ENCODE measurements at places on chromosomes 6 and 20.

- DNase-seq, result no peak
Observed at GRCh38 chr6:11409371-11409770, 128.2 kb upstream of the TMEM170B start.

DNA sequence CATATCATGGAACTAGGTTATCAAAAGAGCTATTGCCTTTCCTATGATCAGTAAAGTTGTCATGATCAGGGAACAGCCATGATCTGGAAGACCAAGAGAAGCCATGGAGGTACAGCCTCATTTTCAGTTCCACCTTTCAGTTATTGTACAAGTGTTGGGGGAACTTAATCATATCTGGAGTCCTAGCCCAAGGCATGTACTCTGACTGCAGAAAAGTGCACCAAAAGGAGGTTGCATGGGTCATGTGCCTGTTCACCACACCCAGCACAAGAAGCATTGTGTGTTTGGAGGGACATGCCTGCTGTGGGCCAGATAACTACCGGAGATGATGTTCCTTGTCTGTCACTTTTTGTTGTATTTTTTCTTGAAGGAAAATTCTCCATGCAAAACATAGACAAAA, 185.8 kb upstream of the MAN1A1 start:
- DNase-seq, result no peak

DNA sequence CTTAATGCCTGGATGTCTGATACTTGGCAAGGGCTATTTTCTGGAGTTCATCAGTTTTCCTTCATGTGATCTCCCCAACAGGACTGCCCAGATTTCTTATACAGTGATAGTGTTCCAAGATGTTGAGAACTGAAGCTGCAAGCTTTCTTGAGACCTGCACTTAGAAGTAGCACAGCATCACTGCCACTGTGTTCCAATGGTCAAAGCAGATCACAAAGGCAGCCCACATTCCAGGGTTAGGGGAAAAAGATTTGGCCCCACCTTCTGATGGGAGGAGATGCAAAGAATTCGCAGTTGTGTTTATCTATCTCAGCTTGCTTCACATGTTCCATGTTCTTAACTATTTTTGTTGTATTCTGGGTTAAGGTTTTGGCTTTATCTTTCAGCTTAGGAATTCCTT, 78.2 kb downstream of the GPX5 start:
- no peak for DNase-seq

GRCh38 chr20:42598581-42598980, 591.1 kb downstream of the PTPRT start:
- DNase-seq, result no peak

DNA sequence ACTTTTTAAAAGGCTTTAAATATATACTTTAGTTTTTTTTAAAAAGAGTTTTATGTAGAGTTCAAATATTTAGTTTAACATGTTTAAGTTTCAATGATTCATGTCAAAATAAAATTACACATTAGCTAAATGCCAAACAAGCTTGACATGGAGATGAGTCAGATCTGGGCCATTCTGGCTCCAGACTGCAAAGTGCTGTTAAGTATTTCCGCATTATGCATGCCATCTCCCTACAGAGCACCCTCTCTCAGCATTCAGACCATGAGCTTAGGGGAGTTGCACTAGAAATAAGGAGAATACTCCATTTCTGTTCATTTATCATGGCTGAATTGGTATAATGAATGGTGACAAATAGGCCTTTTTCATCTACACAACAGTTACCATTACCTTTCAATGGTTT, 21.5 kb upstream of the HS3ST5 start:
- DNase-seq, result no peak

DNA sequence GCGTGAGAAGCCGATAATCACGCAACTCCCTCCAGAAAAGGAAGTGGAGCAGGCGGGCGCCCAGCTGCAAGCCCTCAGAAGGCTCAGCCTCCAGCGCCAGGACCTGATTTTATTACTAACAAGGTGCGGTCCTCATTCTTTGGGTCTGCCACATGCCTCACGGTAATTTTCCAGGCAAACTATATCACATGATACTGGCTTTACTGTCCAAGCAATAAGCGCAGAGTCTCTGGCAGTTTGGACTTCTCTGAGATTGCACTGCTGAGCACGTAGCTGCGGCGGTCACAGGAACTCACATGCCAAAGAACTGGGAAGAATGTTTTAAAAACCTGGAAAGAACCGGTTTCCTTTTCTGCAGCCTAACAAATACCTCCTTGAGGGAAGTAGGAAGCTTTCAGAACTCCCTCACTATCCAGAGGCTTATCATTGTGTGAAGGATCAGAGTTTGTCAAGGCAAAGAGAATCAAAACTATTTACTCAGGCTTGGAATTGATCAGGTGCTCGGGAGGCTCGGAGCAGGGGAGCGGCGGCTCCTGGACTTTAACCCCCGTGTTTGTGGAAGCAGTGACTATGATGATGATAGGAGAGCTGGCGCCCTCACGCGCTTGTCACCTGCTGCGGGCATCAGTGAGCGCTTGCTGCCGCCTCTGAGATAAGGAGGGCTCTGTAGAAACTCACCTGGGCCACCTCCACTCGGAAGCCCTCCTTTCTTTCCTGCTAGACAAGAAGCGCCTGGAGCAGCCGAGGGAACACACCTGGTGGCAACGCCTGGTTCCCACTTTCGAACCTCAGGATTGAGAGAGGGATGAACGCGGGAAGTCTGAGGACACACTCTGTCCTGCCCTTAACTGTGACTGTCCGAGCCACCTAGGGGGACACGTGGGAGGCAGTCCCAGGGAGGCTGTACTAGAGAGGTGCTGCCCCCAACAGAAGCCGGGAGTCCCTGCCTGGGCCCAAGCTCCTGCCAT, 27.2 kb upstream of the SYNJ2 start:
- DNase-seq, result no peak

GRCh38 chr6:106751501-106752252, 122.3 kb downstream of the QRSL1 start:
- no peak for DNase-seq

DNA sequence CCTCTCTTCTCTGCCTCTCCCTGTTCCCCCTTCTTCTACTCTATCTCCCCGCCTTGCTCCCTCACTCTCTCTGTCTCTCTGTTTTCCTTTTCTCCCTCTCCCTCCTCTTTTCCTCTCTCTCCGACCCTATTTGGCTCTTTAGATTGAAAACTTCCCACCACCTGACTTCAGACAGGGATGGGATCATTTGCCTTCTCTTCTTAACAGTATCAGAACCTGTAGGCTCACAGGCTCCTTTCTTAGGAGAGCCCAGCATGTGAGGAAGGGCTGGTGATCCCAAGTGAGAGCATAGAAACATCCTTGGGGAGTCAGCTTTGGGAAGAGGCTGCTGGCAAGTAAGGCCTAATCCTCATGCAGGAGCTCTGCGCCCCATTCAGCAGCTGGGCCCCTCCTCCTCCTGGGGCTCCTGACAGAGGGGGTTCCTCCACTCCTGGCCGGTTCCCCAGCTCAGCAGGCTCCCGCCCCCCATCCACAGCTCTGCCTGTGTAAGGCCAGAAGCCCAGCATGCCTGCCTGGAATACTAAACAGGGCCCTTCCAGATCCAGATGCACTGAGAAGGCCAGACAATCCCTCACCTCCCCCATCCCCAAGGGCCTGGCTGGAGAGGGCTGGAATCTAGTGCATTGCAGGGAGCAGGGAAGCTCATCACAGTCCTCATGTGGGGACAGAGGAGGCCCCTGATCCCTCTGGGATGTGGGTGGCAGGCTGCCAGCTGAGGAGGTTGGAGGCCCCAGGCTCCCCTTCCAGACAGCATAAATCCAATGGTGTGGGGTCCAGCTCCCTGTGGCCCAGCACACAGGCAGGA, 93.4 kb downstream of the PTPRT start:
- DNase-seq, result no peak

Measured in iPS DF 6.9 (cell line).